ENCODE measurements at places on chromosomes 5 and 9. TPM values are rescaled to one million over a fixed set of nuclear protein-coding genes. Genes with fewer than 3 reads are reported as not detected.

The TMEM252 gene
- not detected for total RNA-seq

The C5orf34 gene
- total RNA-seq: 7.7 TPM

The ST8SIA4 gene
- total RNA-seq: 37.5 TPM

The TNFSF8 gene
- 55.3 TPM for total RNA-seq

The CRB2 gene
- total RNA-seq: not detected

The DOK3 gene
- total RNA-seq: 7.8 TPM

The TAF11L5 gene
- total RNA-seq: not detected

The ISL1 gene
- total RNA-seq: not detected

The PCDHB13 gene
- total RNA-seq: not detected

The SLCO4C1 gene
- total RNA-seq: 0.74 TPM

The SGCD gene
- total RNA-seq: not detected

The PROB1 gene
- total RNA-seq: 5.2 TPM

The C9orf50 gene
- total RNA-seq: not detected

The PCDHA1 gene
- total RNA-seq: not detected

The CHMP5 gene
- 85.5 TPM for total RNA-seq

The OGN gene
- total RNA-seq: not detected

The ENHO gene
- not detected for total RNA-seq

The CD274 gene
- total RNA-seq: 4.0 TPM

The CAVIN4 gene
- 0.11 TPM for total RNA-seq

The ZNF189 gene
- 10.4 TPM for total RNA-seq

The SPINK6 gene
- total RNA-seq: not detected

The PKD2L2 gene
- not detected for total RNA-seq

The DEPDC1B gene
- total RNA-seq: 50.8 TPM

The TYRP1 gene
- not detected for total RNA-seq

The DDX4 gene
- total RNA-seq: 0.23 TPM

The PCDHB14 gene
- not detected for total RNA-seq

The SLC22A4 gene
- total RNA-seq: not detected

The PDE6A gene
- total RNA-seq: not detected

The RBM18 gene
- total RNA-seq: 22.9 TPM

The LCNL1 gene
- total RNA-seq: not detected

The CBY3 gene
- total RNA-seq: 0.55 TPM

The ECSCR gene
- not detected for total RNA-seq

The FOXD4L4 gene
- 0.10 TPM for total RNA-seq

The ADAM19 gene
- total RNA-seq: 80.6 TPM

The TMC1 gene
- total RNA-seq: not detected

The FAM221B gene
- not detected for total RNA-seq

The FOXD4L6 gene
- not detected for total RNA-seq

The CDC20B gene
- 0.16 TPM for total RNA-seq

The C7 gene
- total RNA-seq: not detected

The PLPP1 gene
- 27.2 TPM for total RNA-seq

The ARAP3 gene
- 8.8 TPM for total RNA-seq

The C5 gene
- total RNA-seq: 2.3 TPM

The RASGEF1C gene
- not detected for total RNA-seq

The SLC28A3 gene
- total RNA-seq: not detected

The LCN9 gene
- not detected for total RNA-seq

The COL5A1 gene
- total RNA-seq: 0.08 TPM

The SV2C gene
- total RNA-seq: 0.03 TPM

The PPIC gene
- not detected for total RNA-seq

The SPARC gene
- not detected for total RNA-seq

The ARHGEF28 gene
- total RNA-seq: not detected

The PRRC2B gene
- total RNA-seq: 216 TPM

The PCDHGA9 gene
- total RNA-seq: not detected

The IFNA10 gene
- not detected for total RNA-seq

The PALM2AKAP2 gene
- not detected for total RNA-seq

The MARVELD2 gene
- 0.26 TPM for total RNA-seq

The TAF11L10 gene
- total RNA-seq: not detected

The KIAA0825 gene
- 1.1 TPM for total RNA-seq

The C6 gene
- total RNA-seq: not detected
